NCI-H69 (cell line): ENCODE measurements at places on chromosomes 7 and 10.

DNA sequence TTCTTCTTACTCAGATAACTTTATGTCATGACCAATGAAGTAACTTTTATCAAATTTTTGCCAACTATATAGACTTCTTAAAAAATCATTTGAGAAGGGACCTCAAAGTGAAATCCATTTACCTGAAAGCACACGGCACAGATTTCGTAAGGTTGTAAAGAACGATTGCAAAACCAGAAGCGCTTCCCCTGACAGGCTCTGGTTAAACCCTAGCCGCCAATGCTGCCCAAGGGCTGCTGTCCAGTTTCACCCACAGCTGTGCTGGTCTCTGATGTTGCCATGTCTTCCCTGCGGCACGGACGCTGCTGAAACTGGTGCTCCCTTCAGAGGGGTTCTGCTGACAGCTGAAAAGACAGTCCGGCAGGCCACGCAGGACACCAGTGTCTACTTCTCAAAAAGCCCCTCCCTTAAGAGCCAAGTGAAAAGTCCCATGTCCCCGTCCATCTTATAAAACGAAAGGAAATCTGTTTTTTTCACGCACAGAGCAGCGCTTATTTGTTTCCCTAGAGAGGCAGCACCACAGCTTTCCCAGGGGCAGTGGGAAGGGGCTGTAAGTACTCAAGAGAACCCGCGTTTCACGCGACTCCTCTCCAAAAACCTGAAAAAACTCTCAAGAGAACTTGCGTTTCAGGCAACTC, 32.5 kb downstream of the GNA12 start:
- no peak for DNase-seq

GRCh38 chr7:138468244-138469123, 8.4 kb downstream of the TRIM24 start:
- peak; percentile 17 for DNase-seq

DNA sequence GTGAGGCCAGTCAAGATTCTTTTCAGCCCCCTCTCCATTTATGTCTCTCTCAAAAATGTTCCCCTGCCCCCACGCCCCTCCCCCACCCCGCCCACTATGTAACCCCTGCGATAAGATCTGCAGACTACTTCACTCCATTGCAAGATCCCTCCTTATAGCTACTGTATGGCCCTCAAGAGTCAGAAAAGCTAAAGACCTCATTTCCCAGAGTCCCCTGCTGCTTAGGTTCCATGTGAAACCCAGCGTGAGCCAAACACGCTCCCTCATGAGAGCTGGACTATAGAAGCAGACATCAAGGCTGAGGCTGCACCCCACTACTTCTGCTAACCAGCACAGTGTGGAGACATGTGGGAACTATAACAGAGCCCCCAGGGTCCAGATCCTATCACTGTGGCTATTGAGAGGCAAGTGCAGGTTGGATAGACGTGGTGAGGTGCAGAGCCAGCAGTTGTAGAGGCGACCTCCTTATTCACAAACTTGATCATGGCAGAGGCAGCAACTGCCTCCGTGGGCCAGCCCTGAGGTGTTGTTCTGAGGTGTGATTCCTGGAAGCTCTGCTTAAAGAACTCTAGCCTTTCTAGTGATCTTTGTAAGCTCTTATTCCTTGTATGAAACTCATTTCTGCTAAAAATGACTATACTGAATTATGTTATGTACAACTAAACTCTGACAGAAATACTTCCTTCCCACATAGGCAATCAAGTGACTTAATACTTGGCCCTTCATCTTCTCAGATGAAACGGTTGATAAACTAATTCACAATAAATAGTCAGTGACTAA, 117.0 kb upstream of the ARID5B start:
- no peak for DNase-seq

DNA sequence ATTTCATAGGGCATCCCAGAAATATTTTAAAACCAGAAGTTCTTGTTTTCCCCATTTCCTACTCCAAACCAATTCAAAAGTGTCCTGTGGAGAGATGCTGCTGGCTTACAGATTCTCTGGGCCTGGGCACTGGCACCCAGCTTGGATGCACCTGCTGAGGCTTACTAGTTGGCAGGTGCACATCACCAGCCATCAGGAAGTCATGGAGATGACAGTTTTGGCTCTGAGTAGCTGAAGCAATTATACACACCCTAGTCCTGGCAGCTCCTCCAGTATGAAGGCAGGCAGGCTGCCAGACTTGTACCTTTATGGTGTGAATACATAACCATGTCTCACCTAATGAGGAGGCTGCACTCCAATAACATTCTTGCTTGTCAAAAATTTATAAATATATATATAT, 276.6 kb upstream of the GHITM start:
- peak; percentile 48 for DNase-seq

DNA sequence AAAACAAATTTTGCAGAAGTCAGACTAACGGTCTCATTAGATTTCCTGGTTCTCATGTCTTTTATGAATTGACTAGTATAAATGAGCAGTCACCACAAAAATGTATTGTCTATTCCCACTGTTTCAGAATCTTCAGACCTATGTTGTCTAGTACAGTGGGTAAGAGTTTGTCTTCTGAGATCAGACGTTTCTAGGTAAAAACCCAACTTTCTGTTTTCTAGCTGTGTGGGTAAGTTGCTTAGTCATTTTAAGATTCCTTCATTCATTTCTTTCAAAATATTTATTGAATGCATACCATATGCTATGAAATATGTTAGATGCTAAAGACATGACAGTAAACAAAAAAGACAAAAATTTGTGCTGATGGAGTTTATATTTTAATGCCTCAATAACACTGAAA, 156.3 kb downstream of the POLR1F start:
- DNase-seq = no peak

GRCh38 chr7:44974549-44974948, 4.3 kb downstream of the MYO1G start:
- DNase-seq = no peak

- peak; percentile 38 for DNase-seq
These were observed 34.9 kb upstream of the STEAP1 start for GRCh38 chr7:90119178-90119971.

DNA sequence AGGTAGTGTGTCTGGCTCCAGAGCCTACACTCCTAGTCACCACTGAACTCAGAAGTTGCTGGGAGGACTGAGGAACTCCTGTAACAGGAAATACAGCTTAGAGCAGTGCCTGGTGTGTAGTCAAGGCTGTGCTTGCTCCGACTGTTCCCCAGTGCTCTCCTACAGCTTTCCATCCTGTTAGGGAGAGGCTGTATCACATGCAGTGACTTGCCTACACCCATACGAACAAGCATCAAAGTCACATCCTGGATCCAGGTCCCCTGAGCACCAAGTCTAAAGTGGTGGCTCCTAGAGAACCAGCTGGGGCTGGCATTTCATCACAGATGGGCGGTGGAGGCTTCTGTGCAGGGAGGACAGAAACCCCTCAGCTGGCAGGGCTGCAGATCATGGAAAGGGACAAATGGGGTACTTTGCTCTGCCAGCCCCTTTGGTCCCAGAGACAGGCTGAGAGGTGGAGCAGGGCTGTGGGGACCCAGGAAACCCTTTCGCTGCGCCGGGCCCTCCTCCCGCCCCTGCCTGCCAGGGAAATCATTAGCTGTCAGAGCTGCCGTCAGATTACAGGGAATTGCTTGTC, 7.7 kb downstream of the ASB10 start:
- no peak for DNase-seq

DNA sequence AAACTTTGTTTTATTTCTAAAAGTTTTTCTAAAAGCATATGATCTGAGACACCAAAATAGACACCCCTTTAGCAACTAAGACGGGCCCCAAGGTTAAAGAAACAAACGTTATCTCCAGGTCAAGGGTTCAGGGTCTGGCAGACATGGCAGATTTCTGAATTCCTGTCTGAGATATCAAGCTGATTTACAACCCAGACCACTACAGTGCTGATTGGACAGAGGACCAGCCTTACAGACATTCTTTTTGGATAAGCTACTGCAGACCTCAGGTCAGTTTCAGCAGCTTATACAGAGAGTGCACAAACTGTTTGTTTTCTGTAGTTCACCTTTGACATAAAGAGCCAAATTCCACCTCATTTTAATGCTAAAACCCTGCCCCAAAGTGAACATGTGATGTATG, 34.8 kb downstream of the SVOPL start:
- DNase-seq = no peak

DNA sequence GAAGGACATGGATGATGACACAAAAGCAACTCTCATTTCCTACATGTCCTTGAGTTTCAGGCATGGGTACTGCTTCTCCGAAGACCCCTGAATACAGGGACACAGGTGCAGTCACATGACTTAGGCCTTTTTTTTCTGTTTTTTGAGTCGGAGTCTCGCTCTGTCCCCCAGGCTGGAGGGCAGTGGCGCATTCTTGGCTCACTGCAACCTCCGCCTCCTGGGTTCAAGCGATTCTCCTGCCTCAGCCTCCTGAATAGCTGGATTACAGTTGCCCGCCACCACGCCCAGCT, 26.8 kb downstream of the IFT22 start:
- DNase-seq = no peak

DNA sequence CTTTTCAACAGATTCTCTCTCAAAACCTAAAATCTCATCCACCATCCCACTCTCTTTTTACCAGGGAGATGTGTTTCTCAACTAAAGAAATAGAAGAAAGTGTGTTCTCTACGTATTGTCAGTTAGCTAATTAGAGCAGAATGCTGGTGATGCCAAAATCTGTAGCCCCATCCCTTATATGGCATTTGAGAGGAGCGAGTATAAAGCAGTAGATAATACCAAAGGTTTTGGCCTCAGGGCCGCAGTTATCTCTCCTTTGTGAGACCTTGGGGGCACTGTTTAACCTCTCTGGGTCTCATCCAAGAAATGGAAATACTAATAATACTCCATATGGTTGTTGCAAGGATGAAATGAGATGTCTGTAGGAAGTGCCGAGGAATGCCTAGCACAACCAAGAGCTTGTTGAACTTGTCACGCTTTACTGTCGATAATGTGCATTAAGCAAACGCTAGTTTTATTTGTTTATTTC, 456 bp upstream of the DLD start:
- DNase-seq = peak; percentile 62
